Central memory CD4-positive, alpha-beta T cell (primary cell): ENCODE measurements at places on chromosomes 12 and 14.

DNA sequence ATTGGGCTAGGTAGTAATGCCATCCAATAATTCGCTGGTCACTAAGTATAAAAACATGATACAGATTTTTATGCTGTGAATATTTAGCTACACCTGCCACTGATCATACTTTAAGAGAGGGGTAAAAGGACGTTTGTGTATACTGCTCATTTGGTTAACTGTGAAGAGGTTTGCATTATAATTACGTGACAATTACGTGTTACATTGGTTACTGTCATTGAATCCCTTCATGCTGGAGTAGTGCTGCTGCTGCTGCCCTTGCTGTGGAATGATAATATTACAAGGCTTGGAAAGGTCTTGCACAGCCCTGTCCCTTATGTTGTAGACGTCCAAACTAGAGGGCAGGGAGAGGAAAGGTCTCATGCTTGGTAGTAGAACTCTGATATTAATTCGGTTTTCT is 312.2 kb upstream of the ATP2B1 start:
- DNase-seq = no peak

GRCh38 chr12:19410211-19410610 is 29.1 kb upstream of the AEBP2 start:
- DNase-seq = no peak

DNA sequence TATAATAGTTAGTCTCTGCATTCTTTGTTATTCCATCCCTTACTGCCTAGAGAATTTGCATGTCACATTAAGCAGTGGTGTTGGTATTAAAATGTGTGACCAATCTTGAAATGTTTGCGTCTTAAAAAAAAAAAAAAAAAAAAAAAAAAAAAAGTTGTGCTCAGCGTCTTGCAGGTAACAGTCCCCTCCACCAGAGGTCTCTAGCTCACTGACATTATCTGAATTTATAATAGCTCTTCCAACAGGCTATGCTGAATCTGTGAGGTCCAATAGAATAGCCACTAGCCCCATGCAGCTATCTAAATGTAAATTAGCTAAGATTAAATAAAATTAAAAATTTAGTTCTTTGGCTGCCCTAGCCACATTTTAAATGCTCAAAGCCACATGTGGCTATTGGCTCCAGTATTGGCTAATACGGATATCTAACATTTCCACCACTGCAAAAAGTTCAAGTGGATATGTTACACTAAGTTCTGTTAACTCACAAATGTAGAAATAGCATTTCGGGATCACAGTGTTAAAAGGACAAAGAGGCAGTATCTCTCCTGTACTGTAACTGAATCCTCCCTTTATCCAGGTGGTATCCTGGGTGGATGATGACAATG is 28.7 kb downstream of the NKX2-8 start:
- no peak for DNase-seq

- no peak for DNase-seq
These were observed 45.0 kb downstream of the PPP1R13B start for GRCh38 chr14:103802356-103802755.

GRCh38 chr12:123132951-123133619 is 17.8 kb downstream of the PITPNM2 start:
- DNase-seq = no peak

GRCh38 chr12:25251769-25252168 is 1.0 kb upstream of the KRAS start:
- no peak for DNase-seq

DNA sequence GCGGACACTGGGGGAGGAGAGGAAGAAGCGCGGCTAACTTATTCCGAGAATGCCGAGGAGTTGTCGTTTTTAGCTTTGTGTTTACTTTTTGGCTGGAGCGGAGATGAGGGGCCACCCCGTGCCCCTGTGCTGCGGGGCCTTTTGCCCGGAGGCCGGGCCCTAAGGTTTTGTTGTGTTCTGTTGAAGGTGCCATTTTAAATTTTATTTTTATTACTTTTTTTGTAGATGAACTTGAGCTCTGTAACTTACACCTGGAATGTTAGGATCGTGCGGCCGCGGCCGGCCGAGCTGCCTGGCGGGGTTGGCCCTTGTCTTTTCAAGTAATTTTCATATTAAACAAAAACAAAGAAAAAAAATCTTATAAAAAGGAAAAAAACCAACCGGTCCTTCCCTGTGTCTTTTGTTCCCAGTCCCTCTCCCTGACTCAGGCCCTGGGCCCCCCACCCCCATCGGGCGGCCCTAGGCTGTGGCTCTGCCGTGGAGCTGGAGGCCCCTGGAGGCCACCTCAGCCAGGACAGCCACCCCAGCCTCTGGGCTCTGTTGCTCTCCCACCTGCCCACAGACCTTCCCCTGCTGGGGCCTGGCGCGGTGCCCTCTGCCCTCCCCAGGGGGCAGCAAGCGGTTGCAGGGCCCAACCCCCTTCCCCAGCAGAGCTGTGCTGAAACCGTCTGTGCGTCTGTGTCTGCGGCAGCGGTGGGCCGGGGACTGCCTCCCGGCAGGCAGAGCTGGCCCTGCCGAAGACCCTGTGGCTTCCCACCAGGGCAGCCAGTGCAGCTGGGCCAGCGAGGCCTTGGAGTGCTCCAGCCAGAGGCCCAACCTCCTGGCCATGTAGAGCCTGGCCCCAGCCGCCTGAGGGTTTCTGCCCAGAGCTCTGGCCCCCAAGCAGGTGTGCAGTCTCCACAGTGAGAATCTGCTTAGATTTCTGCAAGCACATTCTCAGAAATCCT is 4.0 kb upstream of the CRIP2 start:
- DNase-seq = no peak

- no peak for DNase-seq
These were observed 9.1 kb downstream of the CFAP73 start for GRCh38 chr12:113158439-113159203.

- no peak for DNase-seq
These were observed 18.5 kb upstream of the AQP2 start for GRCh38 chr12:49932023-49932422.

GRCh38 chr14:68526512-68527091 is 266.3 kb downstream of the ZFP36L1 start:
- DNase-seq = no peak

DNA sequence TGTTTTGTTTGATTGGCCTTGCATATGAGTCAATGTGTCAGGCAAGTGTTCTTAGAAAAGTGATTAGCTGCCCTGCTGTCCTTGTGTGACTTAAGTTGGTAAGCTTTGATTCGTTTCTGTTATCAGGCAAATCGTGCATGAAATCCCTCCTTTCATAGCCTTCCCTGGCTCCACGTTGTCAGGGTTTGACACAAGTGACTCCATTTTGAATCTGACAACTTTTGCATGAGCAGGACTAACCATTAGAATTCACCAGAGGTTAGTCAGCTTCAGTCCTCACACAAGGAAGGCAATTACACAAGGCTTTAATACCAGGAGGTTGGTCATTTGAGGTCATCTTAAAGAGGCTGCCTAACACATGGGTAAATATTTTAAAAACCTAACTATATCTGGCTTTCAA is 68.2 kb downstream of the GPATCH2L start:
- no peak for DNase-seq

- DNase-seq = no peak
These were observed 59.3 kb upstream of the FAM222A start for GRCh38 chr12:109654357-109654756.

GRCh38 chr14:49512571-49512970 is 73.6 kb downstream of the RPS29 start:
- no peak for DNase-seq

- no peak for DNase-seq
These were observed 135.0 kb upstream of the AMIGO2 start for GRCh38 chr12:47214771-47215170.

DNA sequence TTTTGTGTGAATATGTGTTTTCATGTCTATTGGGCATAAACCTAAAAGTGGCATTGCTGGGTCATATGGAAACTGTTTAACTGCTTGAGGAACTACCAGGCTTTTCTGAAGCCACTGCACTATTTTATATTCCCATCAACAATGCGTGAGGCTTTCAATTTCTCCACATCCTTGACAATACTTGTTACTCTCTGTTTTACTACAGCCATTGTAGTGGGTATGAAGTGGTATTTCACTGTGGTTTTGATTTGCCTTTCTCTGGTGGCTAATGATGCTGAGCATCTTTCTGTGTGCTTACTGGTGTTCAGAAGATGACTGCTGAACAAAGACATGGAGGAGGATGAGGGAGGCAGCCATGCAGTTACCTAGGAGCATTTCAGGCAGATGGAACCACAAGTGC is 13.2 kb upstream of the TDG start:
- no peak for DNase-seq

- no peak for DNase-seq
These were observed 20.3 kb upstream of the PPP2R5E start for GRCh38 chr14:63563370-63564026.

DNA sequence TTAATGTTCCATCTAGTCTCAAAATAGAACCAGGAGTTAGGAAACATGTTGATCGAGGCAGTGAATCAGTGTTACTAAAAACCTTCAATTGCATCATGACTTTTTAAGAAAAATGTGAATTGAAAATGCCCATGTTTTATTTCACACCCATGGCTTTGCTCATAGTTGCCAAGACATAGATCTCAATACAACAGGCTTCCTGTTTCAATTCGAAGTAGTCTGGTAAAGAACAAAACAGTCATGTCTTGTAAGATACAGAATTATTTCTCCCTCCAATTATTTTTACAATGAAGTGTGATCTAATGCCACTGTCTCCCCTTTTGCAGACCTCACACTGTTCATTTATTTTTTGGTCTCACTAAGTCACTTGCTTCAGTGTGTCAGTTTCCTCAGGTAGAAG is 44.6 kb upstream of the FAR2 start:
- peak; percentile 19 for DNase-seq

DNA sequence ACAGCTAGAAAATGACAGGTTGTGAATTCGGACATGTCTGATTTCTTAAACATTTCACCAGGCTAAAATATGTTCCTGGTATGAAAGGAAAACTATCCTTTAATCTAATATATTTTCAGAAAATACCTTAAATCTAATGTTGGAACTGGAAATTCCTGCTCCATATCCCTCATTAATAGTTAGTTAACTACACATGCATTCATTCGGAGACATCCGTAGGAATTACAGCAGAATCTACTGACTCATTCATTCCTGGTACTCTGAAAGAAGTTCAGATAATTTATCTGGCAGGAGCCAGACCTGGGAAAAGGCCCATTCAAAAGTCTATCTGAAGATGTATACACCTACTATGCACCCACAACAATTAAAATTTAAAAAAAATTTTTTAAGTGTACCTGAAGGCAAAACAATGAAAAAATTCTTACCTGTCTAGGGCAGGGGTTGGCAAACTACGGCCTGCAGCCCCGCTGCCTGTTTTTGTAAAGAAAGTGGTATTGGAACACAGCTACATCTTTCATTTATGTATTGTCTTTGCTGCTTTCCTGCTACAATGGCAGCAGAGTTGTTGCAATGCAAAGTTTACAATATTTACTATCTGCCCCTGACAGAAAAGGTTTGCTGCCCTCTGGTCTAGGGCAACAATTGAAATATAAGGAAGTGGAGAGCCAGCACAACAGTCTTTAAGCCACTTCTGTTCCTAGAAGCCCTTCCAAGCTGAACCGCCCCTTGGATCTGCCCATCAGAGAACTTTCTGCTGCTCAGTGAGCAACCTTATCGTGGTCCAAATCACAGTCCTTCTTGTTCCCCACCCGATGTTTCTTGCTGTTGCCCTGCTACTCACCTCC is 17.9 kb upstream of the NFYB start:
- no peak for DNase-seq

DNA sequence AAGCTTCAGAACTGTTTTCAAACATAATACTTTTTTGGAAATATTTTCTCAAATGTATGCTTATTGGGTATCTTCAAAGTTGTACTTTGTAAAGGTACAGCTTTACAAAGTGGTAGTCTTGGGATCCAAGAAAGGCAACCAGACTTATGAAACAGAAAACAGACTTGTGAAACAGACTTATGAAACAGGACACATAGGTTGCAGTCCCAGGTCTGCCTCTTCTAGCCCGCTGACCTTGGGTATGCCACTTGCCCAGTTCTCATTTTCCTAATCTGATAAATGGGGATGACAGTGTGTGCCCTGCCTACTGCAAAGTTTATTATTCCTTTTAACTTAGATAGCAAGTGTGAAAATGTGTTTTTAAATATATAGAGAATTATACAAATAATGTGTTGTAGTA is 114.3 kb downstream of the KICS2 start:
- no peak for DNase-seq

DNA sequence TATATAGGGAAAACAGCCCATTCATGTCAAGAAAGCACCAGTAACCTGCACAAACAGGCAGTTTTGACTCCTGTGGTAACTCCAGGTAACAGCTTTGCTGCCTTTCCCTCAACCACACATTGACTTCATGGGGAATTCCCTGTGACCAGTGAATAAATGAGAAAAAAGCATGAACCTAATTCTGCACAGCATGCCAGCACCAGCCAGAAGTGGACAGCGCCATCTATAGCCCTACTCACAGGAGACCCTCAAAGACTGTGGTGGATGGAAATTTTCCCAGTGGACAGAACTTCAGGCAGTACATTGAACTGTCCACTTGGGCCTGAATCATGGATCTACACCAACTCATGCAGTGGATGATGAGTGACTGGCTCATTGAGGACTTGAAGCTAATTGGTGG is 152.1 kb downstream of the SLC8A3 start:
- no peak for DNase-seq

- DNase-seq = no peak
These were observed 1.8 kb downstream of the TMCC3 start for GRCh38 chr12:94648578-94648977.

- DNase-seq = no peak
These were observed 153.5 kb upstream of the ATF7IP start for GRCh38 chr12:14211947-14212387.

DNA sequence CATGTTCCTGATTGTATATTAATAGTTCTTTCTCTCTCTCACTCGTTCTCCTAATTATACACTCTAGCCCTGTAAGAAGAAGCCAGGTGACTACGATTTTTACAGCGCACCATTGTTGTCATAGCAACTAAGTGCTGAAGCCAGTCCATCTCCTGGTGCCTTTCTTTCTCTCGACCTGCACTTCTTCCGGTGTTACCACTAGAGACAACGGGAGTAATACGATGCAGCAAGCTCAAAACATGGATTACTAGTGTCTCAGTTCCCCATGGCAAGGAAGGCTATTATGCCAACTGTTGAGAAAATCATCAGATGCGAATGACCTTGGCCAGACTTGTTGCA is 40.8 kb upstream of the DCD start:
- DNase-seq = no peak

- DNase-seq = no peak
These were observed 18.1 kb downstream of the ASPG start for GRCh38 chr14:104103446-104104075.

DNA sequence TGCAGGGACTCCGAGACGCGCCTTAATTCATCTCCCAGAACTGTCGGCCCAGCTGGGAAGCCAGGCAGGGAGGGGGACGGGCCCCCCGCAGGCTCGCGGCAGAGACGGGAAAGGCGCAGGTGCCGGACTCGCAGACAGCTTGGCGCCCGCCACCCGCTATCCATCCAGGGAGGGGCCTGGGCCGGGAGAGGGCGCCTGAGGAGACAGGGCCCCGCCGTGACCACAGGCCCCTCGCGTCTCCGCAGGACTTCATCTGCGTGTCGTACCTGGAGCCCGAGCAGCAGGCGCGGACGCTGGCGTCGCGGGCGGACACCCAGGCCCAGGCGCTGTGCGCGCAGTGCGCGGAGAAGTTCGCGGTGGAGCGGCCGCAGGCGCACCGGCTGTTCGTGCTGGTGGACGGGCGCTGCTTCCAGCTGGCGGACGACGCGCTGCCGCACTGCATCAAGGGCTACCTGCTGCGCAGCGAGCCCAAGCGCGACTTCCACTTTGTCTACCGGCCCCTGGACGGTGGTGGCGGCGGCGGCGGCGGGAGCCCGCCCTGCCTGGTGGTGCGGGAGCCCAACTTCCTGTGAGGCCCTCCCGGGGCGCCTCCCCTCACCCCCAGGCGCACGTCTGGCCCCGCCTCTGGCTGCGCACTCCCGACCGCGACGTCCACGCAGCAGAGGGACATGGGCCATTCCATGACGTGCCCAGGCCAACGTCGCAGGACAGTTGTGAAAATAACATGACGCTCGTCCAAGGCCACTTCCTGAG is 60.6 kb downstream of the LGMN start:
- no peak for DNase-seq
